ENCODE measurements at places on chromosomes 2 and 18. TPM values are rescaled to one million over a fixed set of nuclear protein-coding genes. Genes with fewer than 3 reads are reported as not detected.

- H3K4me1 ChIP-seq: no peaks in the 10 kb centered on the region
- no peaks in the 10 kb centered on the region for H3K36me3 ChIP-seq
- no peak for DNase-seq
- H3K4me3 ChIP-seq: no peak overlapping the region
- H3K27ac ChIP-seq: no peak overlapping the region
Measured at GRCh38 chr2:181627545-181627944, 29.4 kb downstream of the CERKL start.

GRCh38 chr2:207176247-207176646, 10.5 kb upstream of the KLF7 start:
- no peak overlapping the region for H3K27ac ChIP-seq
- H3K27me3 ChIP-seq: no peaks in the 10 kb centered on the region
- no peaks in the 10 kb centered on the region for H3K36me3 ChIP-seq
- DNase-seq: no peak
- no peak overlapping the region for H3K4me3 ChIP-seq

- no peak for DNase-seq
- H3K27ac ChIP-seq: no peak overlapping the region
- H3K27me3 ChIP-seq: peaks cover 4% of the 10 kb centered on the region
- no peak overlapping the region for H3K4me3 ChIP-seq
- no peaks in the 10 kb centered on the region for H3K36me3 ChIP-seq
- H3K4me1 ChIP-seq: no peaks in the 10 kb centered on the region
Measured at GRCh38 chr2:136014411-136014810, 29.0 kb upstream of the DARS1 start.

DNA sequence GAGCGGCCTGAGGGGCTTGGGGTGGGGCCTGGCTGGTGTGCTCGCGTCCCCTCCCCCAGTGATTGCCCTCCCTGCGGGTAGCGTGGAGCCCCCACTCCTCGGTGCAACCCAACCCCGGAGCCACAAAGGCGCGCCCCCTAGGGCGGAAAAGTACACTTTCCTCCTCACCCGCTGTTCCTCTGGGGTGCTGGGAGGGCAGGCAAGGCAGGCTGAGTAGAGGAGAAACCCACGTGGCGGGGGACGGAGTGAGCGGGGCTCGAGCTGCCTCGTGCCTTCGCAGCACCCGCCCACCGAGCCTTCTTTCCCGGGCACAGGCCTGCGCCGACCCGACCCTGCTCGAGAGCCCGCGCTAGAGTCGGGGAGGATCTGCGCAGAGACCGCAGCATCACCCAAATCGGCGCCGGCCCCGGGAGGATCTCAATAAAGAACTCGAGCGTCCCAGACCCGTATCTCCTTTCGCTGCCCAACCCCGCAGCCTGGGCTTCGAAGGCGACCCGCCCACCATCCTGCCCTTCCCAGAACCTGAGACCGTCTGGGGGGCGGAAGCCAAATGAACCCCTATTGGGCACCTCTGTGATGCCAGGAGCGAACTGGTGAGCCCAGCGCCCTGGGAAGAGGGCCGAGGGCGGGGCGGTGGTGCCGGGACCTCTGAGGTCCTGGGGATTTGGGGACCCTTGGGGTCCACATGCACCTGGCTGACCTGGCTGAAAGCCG, 1.5 kb downstream of the UCN start:
- H3K36me3 ChIP-seq: peaks cover 15% of the 10 kb centered on the region
- H3K4me3 ChIP-seq: no peak overlapping the region
- H3K4me1 ChIP-seq: peaks cover 9% of the 10 kb centered on the region
- H3K27me3 ChIP-seq: peaks cover 13% of the 10 kb centered on the region

- DNase-seq: no peak
- no peak overlapping the region for H3K4me3 ChIP-seq
- H3K27ac ChIP-seq: no peak overlapping the region
- H3K27me3 ChIP-seq: peaks cover 13% of the 10 kb centered on the region
- H3K4me1 ChIP-seq: no peaks in the 10 kb centered on the region
- no peaks in the 10 kb centered on the region for H3K36me3 ChIP-seq
Measured at GRCh38 chr18:13834496-13835015, 10.6 kb downstream of the MC5R start.

- H3K27ac ChIP-seq: no peak overlapping the region
- no peak overlapping the region for H3K4me3 ChIP-seq
- no peaks in the 10 kb centered on the region for H3K4me1 ChIP-seq
- no peak for DNase-seq
- no peaks in the 10 kb centered on the region for H3K36me3 ChIP-seq
Measured at GRCh38 chr18:25568986-25569385, 217.0 kb upstream of the ZNF521 start.

GRCh38 chr2:30527859-30528258, 80.8 kb downstream of the LCLAT1 start:
- DNase-seq: no peak
- peaks cover 3% of the 10 kb centered on the region for H3K36me3 ChIP-seq
- no peaks in the 10 kb centered on the region for H3K27me3 ChIP-seq

DNA sequence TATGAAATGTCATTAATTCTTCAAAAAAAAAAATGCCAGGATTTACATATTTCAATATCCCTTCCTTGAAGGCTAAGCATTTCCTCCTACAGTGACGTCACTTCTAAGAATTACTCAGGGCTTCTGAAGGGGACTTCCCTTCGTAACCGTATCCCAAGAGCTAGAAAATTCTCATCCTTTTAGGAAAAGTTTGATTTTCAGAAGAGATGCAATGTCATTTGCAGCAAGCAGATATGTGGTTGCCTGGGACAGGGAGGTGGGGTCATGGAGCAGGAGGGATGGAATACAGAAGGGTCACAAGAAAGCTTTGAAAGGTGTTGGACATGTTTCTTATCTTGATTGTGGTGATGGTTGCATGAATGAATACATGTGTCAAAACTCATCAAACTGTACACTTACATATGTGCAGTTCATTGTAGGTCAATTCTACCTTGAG, 97.0 kb upstream of the ATL2 start:
- no peak for DNase-seq
- H3K27me3 ChIP-seq: peaks cover 14% of the 10 kb centered on the region
- H3K4me3 ChIP-seq: no peak overlapping the region
- H3K4me1 ChIP-seq: peaks cover 5% of the 10 kb centered on the region

DNA sequence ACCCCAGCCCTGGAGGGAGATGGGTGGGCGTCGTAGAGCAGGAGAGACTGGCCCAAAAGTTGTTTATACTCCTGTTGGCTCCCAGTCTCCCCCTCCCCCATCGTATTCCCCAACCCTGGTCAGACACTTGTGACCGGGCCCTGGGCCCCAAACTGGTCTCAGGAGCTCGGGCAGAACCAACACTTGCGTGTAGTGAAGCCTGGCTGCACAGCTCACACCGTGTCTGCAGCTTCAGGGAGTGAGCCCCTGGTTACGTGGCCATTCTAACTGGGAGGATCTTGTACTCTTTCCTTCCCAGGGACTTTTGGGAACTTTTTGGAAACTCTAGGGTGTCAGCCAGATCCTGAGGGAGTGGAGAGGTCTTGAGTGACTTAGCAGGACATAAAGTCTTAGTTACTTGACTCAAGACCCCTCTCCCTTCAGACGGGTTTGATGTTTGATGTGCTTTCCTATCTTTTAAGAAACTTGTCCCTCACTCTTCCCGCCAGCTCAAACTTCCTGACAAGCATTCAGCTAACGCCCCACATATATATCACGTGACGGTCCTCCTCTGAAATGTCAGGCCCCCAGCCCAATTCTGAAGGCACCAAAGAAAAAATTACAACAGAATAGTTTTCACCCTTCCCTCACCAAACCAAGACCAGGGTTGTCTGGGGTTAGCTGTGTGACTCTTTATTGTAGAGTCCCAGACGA, 2.3 kb downstream of the PKDCC start:
- H3K27me3 ChIP-seq: no peaks in the 10 kb centered on the region
- H3K4me1 ChIP-seq: peaks cover 71% of the 10 kb centered on the region
- DNase-seq: no peak
- H3K27ac ChIP-seq: peak overlapping the region; percentile 78

GRCh38 chr2:215680605-215681598, 245.0 kb upstream of the FN1 start:
- no peak for DNase-seq
- no peaks in the 10 kb centered on the region for H3K27me3 ChIP-seq
- no peaks in the 10 kb centered on the region for H3K36me3 ChIP-seq

- no peak overlapping the region for H3K27ac ChIP-seq
- H3K36me3 ChIP-seq: no peaks in the 10 kb centered on the region
Measured at GRCh38 chr2:239724851-239725550, 300.1 kb downstream of the NDUFA10 start.

- no peak for DNase-seq
- H3K27me3 ChIP-seq: peaks cover 3% of the 10 kb centered on the region
- H3K4me1 ChIP-seq: peaks cover 10% of the 10 kb centered on the region
- H3K4me3 ChIP-seq: no peak overlapping the region
- no peak overlapping the region for H3K27ac ChIP-seq
Measured at GRCh38 chr2:60410456-60411146, 142.9 kb downstream of the BCL11A start.

DNA sequence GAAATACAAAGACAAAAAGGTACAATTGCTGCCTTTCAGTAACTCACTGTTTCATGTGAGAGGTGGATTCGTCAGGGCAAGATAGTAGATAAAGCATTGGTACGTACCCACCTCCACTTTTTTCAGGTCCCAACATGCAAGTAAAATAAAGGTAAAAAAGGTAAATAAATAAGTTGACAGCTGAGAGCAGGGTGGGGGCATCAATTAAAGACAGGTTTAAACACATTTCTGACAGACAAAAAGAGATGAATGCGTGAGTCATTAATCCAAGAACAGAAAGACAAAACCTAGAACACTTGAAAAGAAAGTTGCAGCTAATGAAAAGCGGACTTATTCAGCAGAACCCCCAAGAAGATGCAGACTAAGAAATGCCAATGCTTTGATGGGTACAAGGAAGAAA, 979.6 kb upstream of the CDH2 start:
- no peaks in the 10 kb centered on the region for H3K36me3 ChIP-seq
- no peak overlapping the region for H3K4me3 ChIP-seq
- no peaks in the 10 kb centered on the region for H3K27me3 ChIP-seq
- H3K4me1 ChIP-seq: peaks cover 51% of the 10 kb centered on the region

DNA sequence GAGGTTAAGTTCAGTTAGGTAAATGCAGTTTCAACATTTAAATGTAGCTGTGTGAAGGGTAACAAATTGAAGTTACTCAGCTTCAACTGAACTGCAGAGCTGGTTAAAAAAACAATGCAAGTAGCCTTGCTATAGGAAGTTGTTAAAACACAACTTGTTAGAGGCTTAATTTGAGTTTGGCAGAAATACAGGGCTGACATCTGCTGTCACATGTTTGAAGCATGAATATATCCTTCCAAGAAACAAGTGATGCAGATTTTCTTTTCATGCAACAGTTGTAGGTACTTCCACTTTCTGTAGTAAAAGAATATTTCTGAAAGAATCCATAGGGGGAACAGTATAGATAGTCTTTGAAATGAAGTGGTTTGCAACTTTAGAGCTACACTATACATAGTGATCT, 208.7 kb upstream of the RASGRP3 start:
- no peaks in the 10 kb centered on the region for H3K27me3 ChIP-seq
- H3K36me3 ChIP-seq: peaks cover 29% of the 10 kb centered on the region
- H3K4me1 ChIP-seq: peaks cover 58% of the 10 kb centered on the region
- no peak overlapping the region for H3K4me3 ChIP-seq
- no peak for DNase-seq

CNTNAP5 gene
- not detected for total RNA-seq

ALPP gene
- not detected for total RNA-seq

KCNJ3 gene
- 0.51 TPM for total RNA-seq

INPP4A gene
- 33.3 TPM for total RNA-seq

NTSR2 gene
- total RNA-seq: not detected

ARID5A gene
- 14.4 TPM for total RNA-seq

AGXT gene
- total RNA-seq: not detected

CMPK2 gene
- total RNA-seq: 0.95 TPM
